T-cell (primary cell): ENCODE measurements at places on chromosomes 11 and 22. TPM values are rescaled to one million over a fixed set of nuclear protein-coding genes. Genes with fewer than 3 reads are reported as not detected.

CYTH4 gene
- total RNA-seq = 146 TPM

B3GAT1 gene
- total RNA-seq = 6.1 TPM

OVOL1 gene
- total RNA-seq = not detected

DNA sequence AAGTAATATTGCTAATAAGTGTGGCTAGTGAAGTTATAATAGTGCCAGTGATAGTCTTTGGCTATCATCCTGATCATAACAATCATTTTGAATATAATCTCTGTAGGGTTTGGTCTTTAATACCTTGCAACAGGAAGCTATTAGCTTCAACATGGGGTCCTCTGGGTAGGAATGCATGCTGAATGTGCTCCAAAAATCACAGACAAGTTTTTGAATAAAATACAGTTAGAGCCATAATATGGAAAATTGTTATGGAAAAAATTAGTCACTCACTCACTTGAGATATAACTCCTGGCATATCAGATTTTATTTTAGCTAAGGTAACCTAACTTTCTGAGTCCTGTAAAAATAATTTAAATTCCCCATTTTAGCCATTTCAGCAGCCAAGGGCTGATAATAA lies 95.4 kb upstream of the MTMR2 start:
- H3K4me3 ChIP-seq = no peak overlapping the region
- no peak overlapping the region for H3K27ac ChIP-seq
- H3K36me3 ChIP-seq = no peaks in the 10 kb centered on the region

WBP2NL gene
- total RNA-seq = 2.6 TPM

SYCE3 gene
- total RNA-seq = not detected

DNA sequence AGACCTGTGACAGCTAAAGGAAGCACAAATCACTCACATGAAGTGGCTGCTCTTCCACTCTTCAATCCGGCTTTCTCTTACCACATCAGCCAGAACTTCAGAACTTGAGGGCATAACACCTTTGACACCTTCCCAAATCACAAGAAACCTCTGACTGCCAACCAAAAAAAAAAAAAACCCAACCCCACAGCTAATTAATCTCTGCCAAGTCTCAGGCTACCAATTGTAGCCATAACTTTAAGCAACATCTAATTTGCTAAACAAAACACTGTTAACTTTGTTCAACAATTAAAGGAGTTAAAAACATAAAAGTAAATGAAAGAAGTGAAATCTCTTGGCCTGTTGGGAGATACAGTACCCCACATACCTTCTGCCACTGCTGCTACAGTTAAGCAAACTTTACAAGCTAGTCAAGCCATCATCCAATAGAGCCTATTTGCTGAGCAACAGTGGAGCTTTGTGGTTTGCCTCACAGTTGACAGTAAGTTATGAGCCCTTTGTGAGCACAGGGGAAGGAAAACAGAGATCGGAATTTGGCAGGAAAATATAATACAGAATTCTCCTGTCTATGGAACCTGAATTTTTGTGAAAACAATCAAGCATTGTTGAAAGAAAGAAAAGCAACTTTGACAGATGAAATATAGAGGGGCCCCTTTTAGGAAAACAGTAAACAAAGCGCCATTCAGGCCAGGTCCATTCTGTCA lies at the start of gene SOX6:
Gene SOX6 (minus strand): TSS at position 490 of the 704 bp plus-strand sequence. CDS start 15,298 bp downstream, outside the sequence.
- no peak for DNase-seq
- no peak within 1 kb of the TSS for H3K4me3 ChIP-seq
- no peaks in the 10 kb centered on the region for H3K36me3 ChIP-seq
- no peaks in the 10 kb centered on the region for H3K4me1 ChIP-seq
- no peak within 1 kb of the TSS for H3K27ac ChIP-seq
- no peaks in the 10 kb centered on the region for H3K27me3 ChIP-seq

INCENP gene
- 20.7 TPM for total RNA-seq

GRCh38 chr11:12478743-12479142 lies 101.4 kb downstream of the PARVA start:
- H3K4me3 ChIP-seq = no peak overlapping the region
- no peaks in the 10 kb centered on the region for H3K4me1 ChIP-seq
- no peak for DNase-seq
- peaks cover 3% of the 10 kb centered on the region for H3K27me3 ChIP-seq
- H3K36me3 ChIP-seq = no peaks in the 10 kb centered on the region

- H3K27me3 ChIP-seq = no peaks in the 10 kb centered on the region
- H3K4me3 ChIP-seq = no peak overlapping the region
- H3K4me1 ChIP-seq = no peaks in the 10 kb centered on the region
- no peak for DNase-seq
- peaks cover 14% of the 10 kb centered on the region for H3K36me3 ChIP-seq
- peak overlapping the region; percentile 45 for H3K27ac ChIP-seq
Observed at GRCh38 chr22:46660604-46661201, 40.5 kb downstream of the GRAMD4 start.

DNA sequence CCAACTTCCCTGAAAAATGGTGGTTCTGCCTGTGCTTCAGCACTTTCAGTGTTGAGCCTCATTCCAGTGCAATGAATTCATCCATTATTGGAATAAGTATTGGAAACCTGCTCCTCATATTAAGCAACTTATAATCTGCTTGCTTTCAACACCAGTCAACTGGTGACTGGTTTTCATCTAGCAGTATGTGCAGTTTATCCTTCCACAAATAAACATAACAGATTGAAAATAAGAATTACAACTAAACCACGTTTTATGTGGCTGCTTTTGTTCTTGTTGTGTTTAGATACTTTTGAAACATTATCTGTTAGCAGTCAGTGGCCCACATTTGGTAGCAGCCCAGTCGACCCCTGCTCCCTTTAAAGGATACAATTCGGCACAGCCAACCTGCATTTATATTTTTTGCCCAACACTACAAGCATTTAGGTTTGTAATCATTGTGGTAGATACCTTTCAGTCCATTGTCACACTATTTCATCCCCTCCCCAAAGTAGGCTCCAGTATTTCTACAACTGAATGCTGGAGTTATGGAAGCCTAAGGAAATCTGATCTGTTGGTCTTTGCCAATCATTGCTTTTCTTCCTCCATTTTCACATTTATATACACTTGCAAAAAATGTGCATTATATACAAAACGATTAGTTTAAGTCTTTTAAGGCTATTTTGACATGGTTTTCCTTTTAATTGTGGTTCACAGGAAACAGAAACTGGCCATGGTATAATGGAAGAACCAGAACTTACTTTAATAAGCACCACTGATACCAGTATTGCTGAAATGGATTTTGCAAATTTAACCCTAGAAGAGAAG lies 13.1 kb downstream of the TAF1D start:
- no peaks in the 10 kb centered on the region for H3K36me3 ChIP-seq
- no peak overlapping the region for H3K27ac ChIP-seq
- H3K4me1 ChIP-seq = no peaks in the 10 kb centered on the region
- no peaks in the 10 kb centered on the region for H3K27me3 ChIP-seq
- no peak for DNase-seq

DNA sequence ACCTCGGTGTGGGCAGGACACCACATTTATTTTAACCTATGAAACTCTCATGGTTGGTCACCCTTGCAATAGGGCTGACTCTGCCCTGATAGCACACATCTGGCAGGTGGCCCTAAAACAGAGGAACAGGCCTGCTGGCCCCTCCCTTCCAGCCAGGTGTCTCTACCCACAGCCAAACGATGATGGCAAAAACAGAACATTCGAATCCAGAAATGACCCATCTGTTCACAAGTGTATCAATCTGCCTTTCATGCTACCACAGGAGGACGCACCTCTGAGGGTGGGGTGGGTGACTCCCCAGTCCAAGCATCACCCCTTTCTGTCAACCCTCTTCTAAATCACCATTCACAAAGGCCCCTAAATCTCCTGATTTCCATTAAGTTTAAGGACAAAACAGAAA lies 118.1 kb downstream of the ETS1 start:
- H3K4me1 ChIP-seq = peaks cover 89% of the 10 kb centered on the region
- peak overlapping the region; percentile 96 for H3K27ac ChIP-seq
- DNase-seq = no peak

GRCh38 chr11:44017443-44018126 lies 30.2 kb upstream of the ACCSL start:
- no peak overlapping the region for H3K4me3 ChIP-seq
- no peak overlapping the region for H3K27ac ChIP-seq
- no peaks in the 10 kb centered on the region for H3K36me3 ChIP-seq
- no peak for DNase-seq
- no peaks in the 10 kb centered on the region for H3K4me1 ChIP-seq
- H3K27me3 ChIP-seq = no peaks in the 10 kb centered on the region

OR51E2 gene
- not detected for total RNA-seq

OR4A16 gene
- total RNA-seq = not detected

DNA sequence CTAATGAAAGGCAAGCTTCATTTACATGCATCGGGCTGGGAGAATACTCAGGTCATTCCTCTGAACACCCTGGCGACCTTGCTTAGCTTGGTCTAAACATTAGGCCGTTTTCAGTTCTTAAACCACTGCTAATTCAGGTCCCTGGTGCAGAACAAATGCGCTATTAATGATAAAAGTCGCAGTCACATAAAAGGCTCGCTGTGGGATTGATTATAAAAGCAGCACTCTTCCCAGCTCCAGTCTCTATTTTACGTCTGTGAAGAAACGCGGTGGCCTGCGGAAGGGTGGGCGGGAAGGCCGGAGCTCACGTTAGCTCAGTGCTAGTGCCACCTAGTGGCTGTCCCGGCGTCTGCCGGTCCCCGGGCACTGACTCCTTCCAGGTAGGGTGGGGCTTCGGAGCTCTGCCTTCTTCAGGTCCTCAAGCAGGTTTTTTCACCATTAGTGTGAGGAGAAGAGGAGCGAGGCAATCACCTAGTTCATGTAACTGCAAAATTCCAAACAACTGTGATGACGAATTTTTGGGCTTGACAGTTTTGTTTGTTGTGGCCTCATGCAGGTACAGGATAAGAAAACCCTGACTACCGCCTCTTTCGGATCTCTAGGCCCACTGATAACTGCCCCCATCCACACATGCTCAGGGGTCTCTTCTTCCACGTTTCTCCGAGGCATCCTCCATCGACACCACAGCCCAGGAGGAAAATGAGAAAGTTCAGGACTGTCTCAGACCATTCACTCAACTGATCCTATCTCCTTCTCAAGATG lies 66.5 kb upstream of the CLMP start:
- H3K27ac ChIP-seq = no peak overlapping the region
- peak; percentile 33 for DNase-seq
- no peaks in the 10 kb centered on the region for H3K36me3 ChIP-seq
- H3K4me1 ChIP-seq = no peaks in the 10 kb centered on the region

- H3K4me1 ChIP-seq = no peaks in the 10 kb centered on the region
- peaks cover 22% of the 10 kb centered on the region for H3K27me3 ChIP-seq
- no peaks in the 10 kb centered on the region for H3K36me3 ChIP-seq
- H3K4me3 ChIP-seq = no peak overlapping the region
Observed at GRCh38 chr11:123265951-123266350, 70.9 kb upstream of the CLMP start.

OR8D4 gene
- not detected for total RNA-seq

CALCA gene
- not detected for total RNA-seq

DNA sequence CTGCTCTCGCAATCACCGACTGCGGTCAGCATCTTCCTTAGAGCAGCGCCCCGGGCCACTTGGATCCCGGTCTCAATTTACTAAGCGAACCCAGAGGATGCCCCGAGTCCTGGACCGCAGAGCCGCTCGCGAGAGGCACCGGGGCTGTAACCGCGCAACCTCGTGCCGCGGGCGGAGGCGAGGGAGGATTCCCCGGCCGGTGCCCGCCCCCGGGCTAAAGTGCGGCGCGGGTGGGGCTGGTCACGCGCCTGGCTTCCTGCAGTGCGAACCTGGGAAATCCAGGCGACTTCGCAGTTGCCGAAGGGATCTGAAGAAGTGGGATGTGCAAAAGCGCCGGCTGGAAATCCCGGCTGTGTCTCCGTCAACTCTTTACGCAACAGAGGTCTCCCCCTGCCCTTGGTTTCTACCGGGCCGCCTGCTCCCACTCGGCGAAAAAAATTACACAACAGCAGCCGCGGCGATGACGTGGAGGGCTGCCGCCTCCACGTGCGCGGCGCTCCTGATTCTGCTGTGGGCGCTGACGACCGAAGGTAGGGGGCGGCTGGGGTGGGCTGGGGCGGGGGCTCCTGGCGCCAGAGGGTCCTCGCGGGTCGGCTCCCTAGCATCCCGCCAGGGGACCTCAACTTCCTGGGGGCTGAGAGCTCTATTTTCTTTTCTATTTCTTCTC lies at the start of gene NCR3LG1:
Gene NCR3LG1 (plus strand): TSS at position 291 of the 667 bp plus-strand sequence. CDS start 170 bp downstream, at position 461.
- DNase-seq = peak; percentile 52
- peaks cover 4% of the 10 kb centered on the region for H3K27me3 ChIP-seq
- H3K27ac ChIP-seq = peak within 1 kb of the TSS; percentile 50
- no peaks in the 10 kb centered on the region for H3K36me3 ChIP-seq
- peak within 1 kb of the TSS; percentile 89 for H3K4me3 ChIP-seq

- peaks cover 16% of the 10 kb centered on the region for H3K4me1 ChIP-seq
- peaks cover 3% of the 10 kb centered on the region for H3K36me3 ChIP-seq
- H3K27ac ChIP-seq = peak overlapping the region; percentile 99
- no peaks in the 10 kb centered on the region for H3K27me3 ChIP-seq
- DNase-seq = peak; percentile 23
- peak overlapping the region; percentile 85 for H3K4me3 ChIP-seq
Observed at GRCh38 chr22:40855979-40856512, 393 bp downstream of the ST13 start.

DNA sequence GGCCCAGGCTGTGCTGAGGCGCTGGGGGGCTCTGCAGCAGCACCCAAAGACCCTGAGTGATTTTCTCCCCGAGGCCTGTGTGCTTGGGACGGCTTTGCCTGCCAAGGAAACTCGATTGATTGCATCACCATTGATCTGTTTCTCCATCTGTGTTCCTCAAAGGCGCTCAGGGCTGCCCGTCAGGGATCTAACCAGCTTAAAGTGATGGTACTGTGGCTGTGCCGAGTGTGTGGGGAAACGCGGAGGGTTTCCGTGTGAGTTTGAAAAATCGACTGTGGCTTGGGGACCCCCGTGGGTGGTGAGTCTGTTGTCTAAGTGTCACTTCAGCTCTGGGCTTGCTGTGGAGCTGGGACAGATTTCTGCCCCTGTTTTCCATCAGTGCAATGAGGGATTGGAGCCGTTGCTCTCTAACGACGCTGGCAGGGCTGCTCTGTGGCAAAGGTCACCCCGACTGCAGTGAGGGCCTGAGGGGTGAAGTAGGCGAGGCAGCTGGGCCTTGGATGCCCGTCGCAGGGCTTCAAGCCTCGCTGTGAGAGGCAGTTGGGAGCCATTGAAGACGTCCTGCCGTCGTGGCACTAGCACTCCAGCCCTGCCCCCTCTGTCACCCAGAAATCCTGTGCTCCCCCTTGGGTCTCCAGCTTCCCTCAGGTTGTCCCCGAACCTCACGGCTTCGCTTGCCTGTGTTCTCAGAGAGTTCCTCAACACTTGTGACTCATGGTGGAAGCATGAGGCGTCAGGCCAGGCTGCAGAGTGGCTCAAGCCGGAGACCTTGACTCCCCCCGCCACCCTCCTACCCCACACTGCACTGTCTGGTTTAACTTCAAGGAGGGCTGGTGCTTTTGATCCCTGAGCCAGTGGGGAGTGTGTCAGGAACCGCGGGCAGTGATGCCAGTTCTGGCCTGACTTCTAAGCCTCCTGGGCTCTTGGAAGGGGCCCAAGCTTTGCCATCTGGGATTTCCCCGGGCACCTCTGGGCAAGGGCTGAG lies 21.8 kb downstream of the CACNA1I start:
- DNase-seq = no peak
- H3K4me1 ChIP-seq = peaks cover under 1% of the 10 kb centered on the region
- H3K27me3 ChIP-seq = peaks cover 47% of the 10 kb centered on the region
- H3K36me3 ChIP-seq = no peaks in the 10 kb centered on the region
- H3K4me3 ChIP-seq = no peak overlapping the region
